ENCODE measurements at places on chromosomes 4 and X.
A peak's percentile ranks its signal among the peaks of the same experiment; 100 is the strongest.

GRCh38 chr4:112818594-112818965, 181.6 kb downstream of the LARP7 start:
- DNase-seq: no peak

GRCh38 chrX:57133706-57134105, 3.5 kb downstream of the SPIN2A start:
- DNase-seq: no peak

DNA sequence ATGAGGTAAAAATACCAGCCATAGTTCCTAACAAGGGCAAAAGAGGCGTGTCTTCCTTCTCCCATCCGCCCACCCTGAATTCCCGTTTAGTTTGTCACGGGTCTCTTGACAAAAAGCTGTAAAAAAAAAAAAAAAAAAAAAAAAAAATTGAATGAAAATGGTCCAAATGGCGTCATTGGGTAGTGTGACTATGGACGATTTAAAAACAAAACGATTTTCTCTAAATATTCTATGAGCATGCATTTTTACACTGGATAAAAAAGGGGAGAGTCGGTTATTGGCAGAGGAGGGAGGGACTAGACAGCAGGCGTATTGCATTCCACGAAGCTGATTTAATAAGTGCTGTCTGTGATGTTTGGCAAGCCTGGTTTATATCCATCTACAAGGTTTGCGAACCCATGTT, at the start of gene FAM133A:
Gene FAM133A (plus strand): TSS at position 338 of the 403 bp plus-strand sequence. CDS start 35,214 bp downstream, outside the sequence.
- no peak for DNase-seq

- no peak for DNase-seq
These were observed 47.7 kb downstream of the DDX60L start for GRCh38 chr4:168432419-168433146.

- no peak for DNase-seq
These were observed 17.4 kb upstream of the UGT2B7 start for GRCh38 chr4:69078852-69079251.

GRCh38 chrX:110836001-110836400, 40.4 kb upstream of the CHRDL1 start:
- DNase-seq: no peak

- DNase-seq: no peak
These were observed 717 bp downstream of the GPM6B start for GRCh38 chrX:13816176-13816575.

DNA sequence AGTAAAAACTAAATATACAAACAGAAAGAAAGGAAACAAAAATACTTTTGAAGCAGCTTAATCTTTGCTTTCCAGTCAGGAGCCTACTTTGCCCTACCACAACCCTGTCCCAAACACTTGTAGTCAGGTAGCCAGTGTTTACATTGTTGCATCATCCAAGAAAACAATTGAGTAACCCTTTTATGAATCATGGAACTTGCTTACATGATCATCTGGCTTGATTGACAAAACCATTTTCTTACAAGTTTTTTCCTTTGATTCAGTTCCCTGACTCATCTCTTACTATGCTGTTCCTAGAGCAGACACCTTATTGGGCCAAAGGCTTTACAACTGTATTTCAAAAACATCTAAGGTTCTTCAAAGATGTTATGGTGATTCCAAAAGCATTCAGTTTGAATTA, 740.1 kb downstream of the KLHL13 start:
- DNase-seq: no peak

GRCh38 chr4:7968262-7968896, 28.7 kb upstream of the AFAP1 start:
- no peak for DNase-seq

DNA sequence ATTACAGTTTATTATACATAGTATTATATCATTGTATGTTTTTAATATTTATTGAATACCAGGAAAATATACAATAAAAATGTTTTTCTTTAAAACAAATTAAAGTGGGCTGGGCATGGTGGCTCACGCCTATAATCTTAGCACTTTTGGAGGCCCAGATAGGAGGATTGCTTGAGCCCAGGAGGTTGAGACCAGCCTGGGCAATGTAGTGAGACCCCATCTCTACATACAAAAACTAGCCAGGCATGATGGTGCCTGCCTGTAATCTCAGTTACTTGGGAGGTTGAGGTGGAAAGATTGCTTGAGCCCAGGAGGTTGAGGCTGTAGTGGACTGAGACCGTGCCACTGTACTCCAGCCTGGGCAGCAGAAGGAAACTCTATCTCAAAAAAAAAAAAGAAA, 38.3 kb upstream of the PDS5A start:
- DNase-seq: no peak

DNA sequence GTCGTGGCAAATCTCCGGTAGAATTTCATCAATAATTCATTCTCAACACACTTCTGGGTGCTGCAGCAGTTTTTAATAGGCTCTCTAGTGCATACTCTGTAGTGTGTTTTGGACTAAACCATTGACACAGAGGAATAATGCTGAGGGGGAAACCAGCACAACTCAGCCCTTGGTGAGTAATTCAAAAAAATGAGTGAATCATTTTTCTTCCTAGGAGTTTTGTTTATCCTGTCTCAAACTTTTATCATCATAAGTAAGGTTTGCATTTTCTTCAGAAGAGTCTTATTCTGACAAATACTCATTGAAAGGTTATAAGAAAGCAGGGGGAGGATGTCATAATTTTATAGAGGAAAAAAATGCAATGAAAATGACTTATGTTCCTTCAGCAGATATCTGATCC, 2542.7 kb downstream of the PCDH7 start:
- no peak for DNase-seq

GRCh38 chr4:154004507-154005170, 215.8 kb upstream of the SFRP2 start:
- DNase-seq: no peak

DNA sequence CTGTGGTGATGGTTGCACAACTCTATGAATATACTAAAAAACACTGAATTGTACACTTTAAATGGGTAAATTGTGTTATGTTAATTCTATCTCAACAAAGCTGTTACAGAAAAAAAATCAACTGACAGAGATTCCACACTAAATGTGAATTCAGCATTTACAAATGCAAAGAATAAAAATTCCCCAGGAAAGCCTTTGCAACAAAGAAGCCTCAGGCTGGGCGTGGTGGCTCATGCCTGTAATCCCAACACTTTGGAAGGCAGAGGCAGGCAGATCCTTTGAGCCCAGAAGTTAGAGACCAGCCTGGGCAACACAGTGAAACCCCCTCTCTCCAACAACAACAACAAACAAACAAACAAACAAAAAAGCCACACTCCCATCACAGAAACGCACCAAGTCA, 8.9 kb downstream of the BCLAF3 start:
- no peak for DNase-seq

- DNase-seq: no peak
These were observed 545.2 kb downstream of the C4orf33 start for GRCh38 chr4:129641179-129641578.

GRCh38 chr4:74018771-74019170, 19.7 kb downstream of the CXCL3 start:
- DNase-seq: no peak

GRCh38 chrX:71492231-71493065, 40.5 kb upstream of the OGT start:
- no peak for DNase-seq

DNA sequence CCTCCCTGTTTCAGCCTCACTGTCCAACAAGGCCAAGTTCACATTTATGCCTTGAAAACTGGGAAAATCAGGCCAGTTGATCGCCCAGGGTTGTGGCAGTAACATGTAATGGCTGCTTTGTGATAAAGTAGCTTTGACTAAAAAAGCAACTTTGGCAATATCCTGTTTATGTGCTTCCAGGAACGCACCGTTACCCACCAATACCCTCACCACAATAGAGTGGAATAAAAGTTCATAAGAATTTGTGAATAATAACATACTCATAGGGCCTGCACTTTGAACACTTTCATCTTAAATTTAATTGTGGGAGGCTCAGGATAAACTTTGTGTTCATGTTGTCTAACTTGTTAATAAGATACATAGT, 80.7 kb upstream of the MAML3 start:
- DNase-seq: no peak

GRCh38 chr4:87838890-87839591, 6.3 kb downstream of the MEPE start:
- DNase-seq: peak; percentile 15

GRCh38 chr4:39169426-39169825, 12.9 kb upstream of the WDR19 start:
- DNase-seq: no peak

- no peak for DNase-seq
These were observed 5.6 kb downstream of the CYSLTR1 start for GRCh38 chrX:78321809-78322208.

Data from NCI-H1436 (cell line).